ENCODE measurements at places on chromosomes 6 and 20.

- no peak for DNase-seq
These were observed 24.8 kb upstream of the DYNLRB1 start for GRCh38 chr20:34491226-34491931.

- DNase-seq: no peak
These were observed 102.6 kb upstream of the GJE1 start for GRCh38 chr6:142030115-142030619.

GRCh38 chr20:17531665-17532025, 466 bp upstream of the BFSP1 start:
- DNase-seq: no peak

- no peak for DNase-seq
These were observed 4.6 kb downstream of the MAP3K4 start for GRCh38 chr6:160996131-160996601.

- no peak for DNase-seq
These were observed 59.6 kb upstream of the PHIP start for GRCh38 chr6:79137671-79138070.

DNA sequence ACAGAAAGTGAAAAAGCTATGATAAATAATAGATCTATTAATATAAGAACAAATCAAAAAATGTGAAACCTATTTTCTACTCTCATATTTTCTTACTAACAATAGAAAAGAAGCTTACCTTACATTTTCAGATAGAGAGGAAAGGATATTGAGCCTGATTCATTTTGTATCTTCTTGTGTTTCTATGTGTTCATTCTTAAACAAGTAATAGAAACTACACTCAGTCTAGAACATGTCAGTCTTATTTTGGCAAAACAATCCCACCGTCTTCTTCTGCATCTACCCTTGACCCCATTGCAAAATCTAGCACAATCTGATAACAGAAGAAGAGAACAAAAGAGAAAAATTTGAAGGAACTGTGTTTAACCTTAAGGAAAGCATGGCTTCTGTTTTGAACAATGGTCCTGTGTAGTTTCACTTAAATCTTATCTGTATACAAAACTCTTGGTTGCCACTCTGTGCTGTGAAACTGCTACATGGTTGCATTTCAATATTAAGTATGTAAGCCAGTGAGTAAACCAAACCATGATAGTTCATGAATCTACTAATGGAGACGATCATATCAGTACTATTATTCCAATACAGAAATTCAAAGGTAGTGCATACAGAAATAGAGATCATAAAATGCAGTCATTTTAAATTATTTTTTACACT, 69.5 kb upstream of the LGSN start:
- DNase-seq: no peak

GRCh38 chr20:9493803-9494202, 20.6 kb upstream of the LAMP5 start:
- no peak for DNase-seq

DNA sequence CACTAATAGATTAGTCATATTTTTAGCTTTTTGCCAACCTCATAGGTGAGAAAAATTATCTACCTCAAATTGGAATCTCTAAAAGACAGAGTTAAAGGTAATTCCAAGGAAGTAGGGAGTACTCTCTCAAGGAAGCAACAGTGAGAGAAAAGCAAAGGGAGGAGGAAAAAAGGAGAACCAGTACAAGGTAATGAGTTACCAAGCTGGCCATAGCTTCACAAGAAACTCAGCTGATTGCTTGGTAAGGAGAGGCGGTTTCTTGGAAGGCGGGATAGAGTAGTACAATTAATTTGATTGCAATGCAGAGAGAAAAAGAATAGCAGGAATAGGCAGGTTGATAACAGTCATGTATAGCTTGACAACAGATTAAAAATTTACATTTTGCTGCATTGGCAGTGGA, 137.6 kb downstream of the PHF3 start:
- no peak for DNase-seq

GRCh38 chr6:155519176-155519738, 63.6 kb upstream of the NOX3 start:
- no peak for DNase-seq

GRCh38 chr6:48979806-48980205, 483.2 kb downstream of the MMUT start:
- no peak for DNase-seq

DNA sequence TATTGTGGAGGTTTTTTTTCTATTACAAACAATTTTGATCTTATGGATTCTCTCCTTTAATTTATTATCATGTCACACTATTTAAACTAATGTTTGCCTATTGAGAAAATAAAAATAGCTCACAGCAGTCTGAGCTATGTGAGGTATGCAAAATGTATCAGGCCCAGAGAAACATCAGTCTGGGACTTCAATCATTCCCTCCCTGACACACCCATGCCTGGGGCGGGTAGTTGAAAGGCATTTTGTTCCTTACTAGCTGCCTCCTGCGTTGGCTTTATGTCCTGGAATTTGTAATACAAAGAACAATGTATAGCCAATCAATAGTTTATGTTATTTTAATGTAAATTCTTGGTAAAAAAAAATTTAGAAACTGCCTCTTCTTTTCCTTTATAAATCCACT, 403.3 kb downstream of the EPM2A start:
- DNase-seq: no peak

DNA sequence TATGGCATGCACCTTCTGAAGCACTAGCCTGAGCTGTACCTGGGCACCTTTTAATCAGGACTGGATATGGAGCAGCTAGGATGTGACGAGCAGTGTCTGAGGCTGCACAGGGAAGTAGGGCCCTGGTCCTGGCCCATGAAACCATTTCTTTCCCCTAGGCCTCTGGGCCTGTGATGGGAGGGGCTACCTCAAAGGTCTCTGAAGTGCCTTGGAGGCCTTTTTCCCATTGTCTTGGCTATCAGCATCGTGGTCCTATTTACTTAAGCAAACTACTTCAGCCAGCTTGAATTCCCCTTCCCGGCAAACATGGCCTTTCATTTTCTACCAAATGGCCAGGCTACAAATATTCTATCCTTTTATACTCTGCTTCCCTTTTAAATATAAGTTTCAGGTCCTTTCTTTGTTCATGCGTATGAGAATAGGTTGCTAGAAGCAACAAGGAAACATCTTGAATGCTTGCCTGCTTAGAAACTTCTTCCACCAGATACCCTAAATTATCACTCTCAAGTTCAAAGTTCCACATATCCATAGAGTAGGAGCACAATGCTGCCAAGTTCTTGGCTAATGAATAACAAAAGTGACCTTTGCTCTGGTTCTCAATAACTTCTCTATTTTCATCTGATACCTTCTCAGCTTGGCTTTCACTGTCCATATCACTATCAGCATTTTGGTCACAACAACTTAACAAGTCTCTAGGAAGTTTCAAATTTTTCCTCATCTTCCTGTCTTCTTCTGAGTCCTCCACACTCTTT, 673.1 kb downstream of the HTR1B start:
- no peak for DNase-seq

GRCh38 chr20:45399018-45399417, 9.1 kb upstream of the DBNDD2 start:
- no peak for DNase-seq

- DNase-seq: no peak
These were observed 711.3 kb upstream of the GJE1 start for GRCh38 chr6:141421378-141421777.

DNA sequence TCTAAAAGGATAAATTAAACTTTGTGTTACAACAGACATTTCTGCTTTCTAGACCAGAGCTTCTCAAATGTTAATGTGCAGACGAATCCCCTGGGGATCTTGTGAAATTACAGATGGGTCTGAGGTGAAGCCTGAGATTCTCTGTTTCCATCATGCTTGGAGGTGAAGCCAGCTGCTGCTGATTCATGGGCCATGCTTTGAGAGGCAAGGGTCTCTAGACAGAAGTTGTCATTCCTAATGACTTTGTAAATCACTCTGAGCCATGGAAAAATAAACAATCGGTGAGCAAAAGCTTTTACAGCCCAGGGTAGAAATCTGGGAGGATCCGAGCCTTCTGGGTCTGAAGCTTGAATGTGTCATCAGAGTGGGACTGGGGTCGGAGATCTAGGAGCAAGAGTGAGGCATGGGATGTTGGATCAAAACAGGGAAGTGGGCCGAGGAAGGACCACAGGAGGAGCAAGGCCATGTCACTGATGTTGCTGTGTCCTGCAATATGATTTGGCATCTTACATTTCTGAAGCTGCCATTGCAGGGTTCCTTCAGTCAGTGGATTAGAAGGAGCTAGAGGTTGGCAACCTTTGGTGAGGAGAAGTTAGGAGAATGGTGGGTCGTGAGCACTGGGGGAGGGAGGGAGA, 77.3 kb downstream of the TRMT11 start:
- DNase-seq: no peak

GRCh38 chr6:101595276-101595675, 201.8 kb downstream of the GRIK2 start:
- no peak for DNase-seq

DNA sequence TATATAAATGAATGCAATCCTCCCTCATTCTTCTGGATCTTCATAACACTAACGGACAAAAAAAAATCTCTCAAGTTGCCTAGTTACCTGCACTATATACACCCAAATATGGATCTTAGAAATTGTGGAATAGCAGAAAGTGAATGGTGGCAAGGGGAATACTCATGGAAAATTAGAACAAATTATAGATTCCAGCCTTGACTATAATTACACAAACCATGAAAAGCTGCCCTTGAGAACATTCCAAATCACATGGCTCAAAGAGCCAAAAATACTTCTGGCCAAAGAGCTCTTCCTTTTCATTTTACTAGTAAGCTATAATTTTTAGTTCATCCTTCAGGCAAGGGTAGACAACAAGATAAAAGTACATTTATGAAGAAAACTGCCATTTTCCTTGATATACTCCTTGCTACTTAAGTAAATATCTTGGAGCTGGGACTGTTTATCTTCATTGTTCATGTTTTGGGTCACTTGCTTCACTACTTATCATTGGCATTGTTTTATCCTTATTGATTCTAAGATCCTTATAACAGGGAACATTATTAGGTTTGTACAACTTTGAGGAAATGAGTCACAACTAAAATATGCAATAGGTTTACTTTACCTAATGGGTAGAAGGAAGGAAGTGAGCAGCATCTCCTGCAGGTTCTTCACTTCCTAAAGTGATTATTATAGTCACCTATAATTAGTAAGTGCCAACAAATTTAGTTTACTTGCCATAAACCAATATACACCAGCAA, 6.4 kb upstream of the MTRES1 start:
- DNase-seq: no peak

- no peak for DNase-seq
These were observed 2.6 kb downstream of the SMIM29 start for GRCh38 chr6:34246249-34246562.

- DNase-seq: no peak
These were observed 83.1 kb downstream of the GRM4 start for GRCh38 chr6:34062815-34063214.

- DNase-seq: peak; percentile 17
These were observed 34.5 kb downstream of the HLA-A start for GRCh38 chr6:29976588-29977424.

DNA sequence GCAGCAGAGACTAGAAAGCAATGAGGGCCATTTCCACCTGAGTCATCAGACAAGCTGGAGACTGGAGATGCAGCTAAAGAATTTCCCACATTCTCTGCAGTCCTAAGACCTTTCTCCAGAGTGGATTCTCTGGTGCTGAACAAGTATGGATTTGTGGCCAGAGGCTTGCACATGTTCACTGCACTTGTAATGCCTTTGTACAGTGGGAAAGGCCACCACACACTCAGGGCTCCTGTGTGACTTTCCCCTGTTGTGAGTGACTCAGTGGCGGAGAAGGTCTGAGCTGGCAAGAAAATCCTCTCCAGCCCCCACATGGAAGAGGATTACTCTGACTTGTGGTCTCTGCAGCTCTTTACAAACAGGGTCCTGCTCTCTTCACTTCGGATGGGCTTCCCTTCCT, 192.3 kb downstream of the C6orf118 start:
- DNase-seq: no peak

GRCh38 chr20:35339007-35339406, 46.8 kb upstream of the FAM83C start:
- no peak for DNase-seq

DNA sequence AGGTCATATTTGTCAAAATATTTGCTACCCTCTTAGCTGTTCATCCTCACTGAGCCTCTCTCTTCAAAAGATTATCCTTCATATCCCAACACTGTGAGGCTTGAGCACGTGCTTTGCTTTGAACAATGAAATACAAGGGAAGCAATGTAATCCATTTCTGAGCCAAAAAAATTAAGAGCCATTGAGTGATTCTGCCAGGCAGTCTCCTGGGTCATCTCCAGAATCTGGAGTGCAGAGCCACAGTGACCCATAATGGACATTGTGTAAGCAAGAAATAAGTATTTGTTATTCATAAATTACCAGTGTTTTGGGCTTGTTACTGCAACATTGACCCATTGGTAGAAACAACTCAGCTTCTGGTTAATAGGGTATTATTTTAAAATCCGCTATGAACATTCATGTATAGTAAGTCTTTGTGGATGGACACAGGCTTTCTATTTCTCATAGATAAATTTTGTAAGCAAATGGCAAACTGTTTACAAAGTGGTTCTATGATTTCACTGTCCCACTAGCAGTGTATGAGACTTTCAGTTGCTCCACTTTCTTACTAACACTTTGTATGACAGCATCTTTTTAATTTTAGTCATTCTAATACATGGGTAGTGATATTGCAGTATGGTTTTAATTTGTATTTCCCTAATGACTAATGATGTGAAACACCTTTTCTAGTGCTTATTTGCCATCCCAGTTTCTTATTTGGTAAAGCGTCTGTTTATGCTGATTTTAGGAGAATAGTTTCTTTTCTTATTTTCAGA, 358.2 kb downstream of the PLCB1 start:
- no peak for DNase-seq

DNA sequence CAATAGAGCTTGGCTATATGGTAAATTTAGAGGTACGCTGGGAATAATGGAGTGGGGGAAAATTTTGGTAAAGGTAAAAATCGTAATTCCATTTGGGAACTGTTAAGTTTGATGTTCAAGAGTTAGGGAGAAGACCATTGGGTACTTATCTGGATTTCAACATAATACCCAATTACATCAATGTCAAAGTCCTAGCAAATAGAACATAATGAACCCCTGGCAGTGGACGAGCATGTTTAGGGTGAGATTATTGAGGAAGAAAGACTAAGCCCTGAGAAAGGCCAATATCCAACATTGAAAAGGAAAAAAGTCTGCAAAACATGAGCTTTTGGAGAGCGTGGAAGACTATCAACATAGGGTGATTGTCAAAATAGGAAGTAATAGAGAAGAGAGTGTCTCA, 106.6 kb downstream of the TSHZ2 start:
- DNase-seq: no peak

- DNase-seq: no peak
These were observed 170.4 kb downstream of the HTR1B start for GRCh38 chr6:77292564-77293546.

DNA sequence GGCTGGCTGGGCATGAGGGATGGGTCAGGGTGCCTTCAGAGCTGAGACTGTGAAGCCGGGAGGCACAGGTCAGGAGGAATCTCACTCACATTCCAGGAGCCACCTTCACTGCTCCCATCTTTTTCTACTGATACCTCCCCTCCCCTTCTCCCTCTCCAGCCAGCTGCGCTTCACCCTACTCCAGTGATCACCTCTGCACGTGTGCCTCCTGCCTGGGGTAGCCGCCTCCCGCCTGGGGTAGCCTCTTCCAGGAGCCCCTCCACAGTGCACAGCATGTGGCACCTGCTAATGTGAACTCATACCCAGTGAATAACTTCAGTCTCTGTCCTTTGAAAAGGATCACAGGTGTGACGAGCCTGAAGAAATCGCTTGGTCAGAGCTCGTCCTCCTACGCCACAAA, 232.6 kb downstream of the TMEM242 start:
- no peak for DNase-seq

- peak; percentile 96 for DNase-seq
These were observed 170.2 kb upstream of the PLN start for GRCh38 chr6:118377711-118378414.
